ENCODE measurements at places on chromosomes 16 and 17. TPM values are rescaled to one million over a fixed set of nuclear protein-coding genes. Genes with fewer than 3 reads are reported as not detected.
A peak's percentile ranks its signal among the peaks of the same experiment; 100 is the strongest.

- no peaks in the 10 kb centered on the region for H3K4me1 ChIP-seq
- H3K27ac ChIP-seq = no peak overlapping the region
- no peaks in the 10 kb centered on the region for H3K36me3 ChIP-seq
- H3K4me3 ChIP-seq = no peak overlapping the region
Observed at GRCh38 chr17:28788100-28788499, 44.3 kb downstream of the TRAF4 start.

DNA sequence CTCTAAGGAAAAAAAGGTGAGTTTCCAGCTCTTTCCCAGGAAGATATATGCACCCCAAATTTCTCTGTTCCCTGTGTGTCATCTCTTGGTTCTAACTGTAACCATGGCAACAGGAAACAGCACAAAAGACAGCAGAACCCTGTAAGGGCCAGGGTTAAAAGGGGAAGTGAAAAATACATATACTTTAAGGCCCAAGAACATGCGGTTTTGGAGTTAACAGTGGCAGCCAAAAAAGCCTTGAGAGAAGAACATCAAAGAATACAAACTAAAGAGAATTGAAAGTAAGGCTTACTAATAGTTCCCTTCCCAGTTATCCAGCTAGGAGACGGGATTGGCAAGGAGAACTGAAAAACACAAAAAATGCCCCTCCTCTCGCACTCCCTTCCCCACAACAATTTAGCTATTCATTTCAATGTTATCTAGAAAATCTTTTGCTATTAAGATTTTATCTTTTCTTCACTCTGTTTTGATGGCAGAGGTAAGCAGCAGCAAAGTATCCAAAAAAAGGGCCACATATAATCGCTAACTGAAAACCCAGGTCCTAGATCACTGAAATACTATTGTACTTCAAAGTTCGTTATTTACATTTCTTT is 1.5 kb downstream of the SPOP start:
- H3K36me3 ChIP-seq = no peaks in the 10 kb centered on the region
- no peaks in the 10 kb centered on the region for H3K27me3 ChIP-seq
- DNase-seq = no peak
- peak overlapping the region; percentile 99 for H3K27ac ChIP-seq
- H3K4me3 ChIP-seq = peak overlapping the region; percentile 73

Gene RCVRN
- 0.55 TPM for total RNA-seq

DNA sequence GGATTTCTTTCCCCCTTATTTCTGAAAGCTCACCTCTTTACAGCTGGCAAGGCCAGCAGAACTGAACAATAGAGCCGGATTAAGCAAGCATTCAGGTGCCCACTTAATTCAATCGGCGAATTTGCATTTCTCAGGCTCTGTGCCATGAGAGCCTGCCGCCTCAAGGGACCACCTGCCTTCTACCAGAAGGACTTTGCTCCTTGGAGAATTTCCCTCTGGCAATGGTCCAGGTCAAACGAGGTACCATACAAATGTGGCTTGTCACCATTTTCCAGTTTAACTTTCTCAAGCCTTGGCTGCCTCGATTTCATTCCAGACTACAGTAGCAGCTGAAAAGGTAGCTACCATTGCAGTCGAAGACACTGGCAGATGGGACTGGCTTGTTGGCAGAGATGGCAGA is 534.0 kb downstream of the MAF start:
- H3K4me1 ChIP-seq = peaks cover 48% of the 10 kb centered on the region
- H3K27me3 ChIP-seq = no peaks in the 10 kb centered on the region
- no peak for DNase-seq

Gene CD300H
- not detected for total RNA-seq

Gene KRTAP2-3
- total RNA-seq = not detected

- H3K4me3 ChIP-seq = no peak overlapping the region
- DNase-seq = no peak
- no peaks in the 10 kb centered on the region for H3K27me3 ChIP-seq
- H3K4me1 ChIP-seq = no peaks in the 10 kb centered on the region
- H3K27ac ChIP-seq = no peak overlapping the region
Observed at GRCh38 chr17:32187271-32187670, 45.0 kb downstream of the RHOT1 start.

GRCh38 chr16:54430491-54431030 is 144.0 kb upstream of the IRX3 start:
- H3K27ac ChIP-seq = no peak overlapping the region
- no peak for DNase-seq
- H3K4me1 ChIP-seq = no peaks in the 10 kb centered on the region
- H3K36me3 ChIP-seq = no peaks in the 10 kb centered on the region
- peaks cover 16% of the 10 kb centered on the region for H3K27me3 ChIP-seq
- no peak overlapping the region for H3K4me3 ChIP-seq

- H3K4me3 ChIP-seq = peak overlapping the region; percentile 75
- H3K36me3 ChIP-seq = no peaks in the 10 kb centered on the region
- peak; percentile 89 for DNase-seq
- H3K27me3 ChIP-seq = no peaks in the 10 kb centered on the region
Observed at GRCh38 chr17:43720311-43721060, 38.1 kb downstream of the SOST start.

DNA sequence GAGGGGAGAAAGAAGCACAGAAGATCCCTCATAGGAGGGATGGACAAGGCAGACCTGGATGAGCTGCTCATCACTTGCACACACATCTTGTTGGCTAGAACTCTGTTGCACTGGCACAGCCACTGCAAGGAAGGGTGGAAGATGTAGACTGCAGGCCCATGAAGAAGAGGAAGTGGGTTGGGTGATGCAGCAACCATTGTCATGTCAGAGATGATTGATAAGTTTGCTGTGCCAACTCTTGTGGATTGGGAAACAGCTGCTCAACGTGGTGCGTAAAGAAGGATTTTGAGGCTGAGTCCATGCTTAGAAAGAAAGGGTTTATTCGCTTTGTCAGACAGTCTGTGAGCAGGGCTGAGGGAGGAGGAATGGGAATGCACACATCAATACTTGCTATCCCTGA is 161.4 kb upstream of the MPHOSPH6 start:
- H3K27me3 ChIP-seq = no peaks in the 10 kb centered on the region
- no peak overlapping the region for H3K4me3 ChIP-seq
- no peaks in the 10 kb centered on the region for H3K36me3 ChIP-seq
- H3K4me1 ChIP-seq = no peaks in the 10 kb centered on the region
- no peak overlapping the region for H3K27ac ChIP-seq

GRCh38 chr16:57534337-57534880 is 2.0 kb downstream of the CCDC102A start:
- DNase-seq = peak; percentile 57
- H3K4me1 ChIP-seq = no peaks in the 10 kb centered on the region
- no peak overlapping the region for H3K4me3 ChIP-seq

Measured in sigmoid colon (tissue), 7 donors.